NCI-H2081 treated with DMSO at 0.1 percent for 48 hours (cell line): ENCODE measurements at places on chromosomes 2 and 18.

- DNase-seq, result no peak
Measured at GRCh38 chr2:163709270-163709669, 26.5 kb downstream of the FIGN start.

DNA sequence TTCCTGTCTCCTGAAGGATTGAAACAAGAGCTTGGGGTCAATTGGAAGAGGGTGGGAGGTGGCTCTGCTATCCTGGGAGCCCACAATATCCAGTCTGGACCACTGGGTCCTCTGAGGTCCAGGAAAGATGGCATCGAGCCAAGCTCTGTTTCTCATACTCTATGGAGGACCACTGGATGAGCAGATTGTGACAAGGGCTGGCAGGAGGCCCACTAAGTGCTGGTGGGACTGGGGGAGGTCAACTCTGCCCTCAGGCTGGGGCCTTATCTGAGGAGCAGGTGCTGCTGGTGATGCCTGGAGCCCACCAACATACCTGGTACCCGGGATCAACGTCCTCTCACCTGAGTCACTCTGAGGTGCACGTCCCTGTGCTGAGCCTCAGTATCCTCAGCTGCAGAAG is 142.4 kb downstream of the NDUFA10 start:
- no peak for DNase-seq

DNA sequence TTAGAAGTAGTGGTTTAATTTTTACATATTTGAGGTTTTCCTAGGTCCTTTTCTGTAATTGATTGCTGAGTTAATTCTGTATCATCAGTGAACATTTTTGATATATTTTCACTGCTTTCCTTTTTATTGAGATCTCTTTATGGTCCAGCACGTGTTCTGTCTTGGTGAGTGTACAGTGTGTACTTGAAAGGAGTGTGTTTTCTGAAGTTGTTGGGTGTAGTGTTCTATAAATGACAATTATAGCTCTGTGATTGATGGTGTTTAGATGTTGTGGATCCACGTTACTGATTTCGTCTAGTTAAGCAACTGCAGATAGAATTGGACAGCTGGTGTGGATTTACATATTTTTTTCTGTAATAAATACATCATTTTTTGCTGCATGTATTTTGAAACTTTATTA is 32.7 kb downstream of the AGFG1 start:
- DNase-seq, result no peak

DNA sequence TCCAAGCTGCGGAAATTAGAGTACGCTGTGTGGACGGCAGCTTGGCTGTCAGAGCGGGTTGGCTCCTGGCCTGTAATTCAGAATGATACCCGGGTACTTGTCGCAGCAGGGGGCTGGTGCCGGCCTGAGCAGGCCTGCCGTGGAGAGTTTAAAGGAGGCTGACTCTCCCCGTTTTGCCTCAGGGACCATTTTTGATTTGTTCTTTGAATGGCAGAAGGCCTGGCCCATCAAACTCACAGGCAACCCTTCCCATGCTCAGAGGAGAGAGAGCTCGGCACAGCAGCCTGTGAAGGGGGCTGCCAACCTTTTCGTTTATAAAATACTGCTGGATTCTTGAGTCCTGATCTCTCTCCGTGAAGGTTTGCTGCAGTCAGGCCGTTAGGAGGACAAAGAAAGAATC is 151.3 kb downstream of the KLHL29 start:
- peak; percentile 63 for DNase-seq
